Immature natural killer cell (primary cell): ENCODE measurements at places on chromosomes 4 and X.
A peak's percentile ranks its signal among the peaks of the same experiment; 100 is the strongest.

- no peak for DNase-seq
- no peaks in the 10 kb centered on the region for H3K36me3 ChIP-seq
- H3K27ac ChIP-seq, result no peak overlapping the region
- H3K4me1 ChIP-seq, result no peaks in the 10 kb centered on the region
- H3K27me3 ChIP-seq, result peaks cover 2% of the 10 kb centered on the region
Measured at GRCh38 chrX:30690330-30690729, 37.1 kb downstream of the GK start.

GRCh38 chr4:69957209-69957608 lies 8.3 kb downstream of the CSN2 start:
- DNase-seq, result no peak
- no peaks in the 10 kb centered on the region for H3K4me1 ChIP-seq
- no peaks in the 10 kb centered on the region for H3K36me3 ChIP-seq
- no peaks in the 10 kb centered on the region for H3K27me3 ChIP-seq
- no peak overlapping the region for H3K4me3 ChIP-seq

GRCh38 chr4:171676555-171677215 lies 136.5 kb upstream of the GALNTL6 start:
- H3K4me3 ChIP-seq, result no peak overlapping the region
- DNase-seq, result no peak
- H3K4me1 ChIP-seq, result no peaks in the 10 kb centered on the region
- no peak overlapping the region for H3K27ac ChIP-seq

- H3K27ac ChIP-seq, result no peak overlapping the region
- no peak for DNase-seq
- H3K36me3 ChIP-seq, result no peaks in the 10 kb centered on the region
- no peaks in the 10 kb centered on the region for H3K27me3 ChIP-seq
- H3K4me3 ChIP-seq, result no peak overlapping the region
Measured at GRCh38 chrX:10725071-10725470, 104.7 kb upstream of the MID1 start.

DNA sequence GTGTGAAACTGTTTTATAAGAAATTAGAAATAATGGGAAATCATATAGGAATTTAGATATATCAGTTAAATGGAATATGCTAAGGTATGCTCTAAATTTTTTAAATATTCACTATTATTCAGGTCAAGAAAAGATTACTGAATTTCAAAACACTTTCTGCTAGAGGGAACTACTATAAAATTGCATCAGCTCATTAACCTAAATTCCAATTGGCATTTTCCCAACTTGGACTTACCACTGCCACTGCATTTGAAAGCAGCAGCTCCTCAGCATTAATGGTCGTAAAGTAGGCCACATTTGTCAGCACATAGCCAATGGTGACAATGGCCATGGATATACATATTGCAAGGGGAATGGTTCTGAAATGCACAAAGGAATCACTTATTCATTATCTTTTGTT lies 57.3 kb downstream of the SLC7A11 start:
- no peak overlapping the region for H3K4me3 ChIP-seq
- H3K27me3 ChIP-seq, result no peaks in the 10 kb centered on the region
- no peaks in the 10 kb centered on the region for H3K36me3 ChIP-seq
- DNase-seq, result no peak
- no peak overlapping the region for H3K27ac ChIP-seq
- no peaks in the 10 kb centered on the region for H3K4me1 ChIP-seq

- peaks cover 6% of the 10 kb centered on the region for H3K27me3 ChIP-seq
- no peak for DNase-seq
- peaks cover 12% of the 10 kb centered on the region for H3K4me1 ChIP-seq
- H3K27ac ChIP-seq, result peak overlapping the region; percentile 15
- H3K36me3 ChIP-seq, result no peaks in the 10 kb centered on the region
Measured at GRCh38 chrX:10010686-10011085, 43.5 kb downstream of the CLDN34 start.

GRCh38 chr4:184168406-184169019 lies 49.2 kb downstream of the ENPP6 start:
- peak; percentile 43 for DNase-seq
- H3K4me3 ChIP-seq, result no peak overlapping the region
- H3K4me1 ChIP-seq, result no peaks in the 10 kb centered on the region
- no peak overlapping the region for H3K27ac ChIP-seq
- peaks cover 24% of the 10 kb centered on the region for H3K27me3 ChIP-seq

- no peaks in the 10 kb centered on the region for H3K4me1 ChIP-seq
- DNase-seq, result no peak
- H3K4me3 ChIP-seq, result no peak overlapping the region
- no peaks in the 10 kb centered on the region for H3K36me3 ChIP-seq
Measured at GRCh38 chr4:3312362-3312761, 19.5 kb downstream of the RGS12 start.

- no peak for DNase-seq
- no peaks in the 10 kb centered on the region for H3K36me3 ChIP-seq
- H3K27ac ChIP-seq, result no peak overlapping the region
- no peaks in the 10 kb centered on the region for H3K4me1 ChIP-seq
- peaks cover 2% of the 10 kb centered on the region for H3K27me3 ChIP-seq
- H3K4me3 ChIP-seq, result no peak overlapping the region
Measured at GRCh38 chr4:17722356-17722700, 59.1 kb downstream of the FAM184B start.

- peak; percentile 46 for DNase-seq
- peaks cover 43% of the 10 kb centered on the region for H3K4me1 ChIP-seq
- no peaks in the 10 kb centered on the region for H3K27me3 ChIP-seq
- no peaks in the 10 kb centered on the region for H3K36me3 ChIP-seq
Measured at GRCh38 chrX:12999422-12999821, 24.5 kb downstream of the TMSB4X start.

- no peak overlapping the region for H3K4me3 ChIP-seq
- no peak for DNase-seq
- H3K27me3 ChIP-seq, result peaks cover 7% of the 10 kb centered on the region
- H3K4me1 ChIP-seq, result no peaks in the 10 kb centered on the region
- no peaks in the 10 kb centered on the region for H3K36me3 ChIP-seq
Measured at GRCh38 chr4:47721892-47722575, 115.8 kb downstream of the CORIN start.

DNA sequence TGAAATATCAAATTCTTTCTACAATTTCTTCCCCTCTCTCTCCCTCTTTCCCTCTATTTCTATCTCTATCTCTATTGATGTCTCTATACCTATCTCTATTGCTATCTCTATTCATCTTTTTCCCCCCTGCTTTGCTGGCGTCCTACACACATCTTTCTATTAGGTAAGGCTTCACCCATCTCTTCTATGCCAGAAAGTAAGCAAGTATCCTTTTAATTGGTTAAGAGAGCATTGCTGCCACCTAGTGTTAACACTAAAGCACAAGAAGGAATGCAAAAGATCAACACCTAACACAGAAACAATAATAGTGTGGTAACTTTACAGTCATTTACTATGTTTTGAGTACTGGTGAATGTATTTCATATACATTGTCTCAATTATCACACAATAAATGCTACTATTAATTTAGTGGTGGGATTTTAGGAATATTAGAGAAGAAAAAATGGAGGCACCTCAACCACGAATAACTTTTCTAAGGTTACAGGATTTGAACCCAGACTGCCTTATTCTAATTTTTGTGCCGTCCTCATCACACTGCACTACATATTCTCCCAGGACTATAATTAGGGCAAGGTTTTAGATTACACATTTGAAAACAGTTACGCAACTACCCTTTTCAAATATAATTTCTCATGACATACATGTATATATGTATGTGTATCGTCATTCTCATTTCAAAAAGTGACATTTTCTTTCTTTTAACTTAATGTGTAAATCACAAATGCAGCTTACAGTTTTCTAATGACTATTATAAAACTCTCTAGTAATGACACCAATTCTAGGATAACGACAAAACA lies 3.7 kb upstream of the C4orf36 start:
- H3K4me3 ChIP-seq, result no peak overlapping the region
- H3K36me3 ChIP-seq, result peaks cover 5% of the 10 kb centered on the region
- DNase-seq, result peak; percentile 12
- H3K27ac ChIP-seq, result no peak overlapping the region

DNA sequence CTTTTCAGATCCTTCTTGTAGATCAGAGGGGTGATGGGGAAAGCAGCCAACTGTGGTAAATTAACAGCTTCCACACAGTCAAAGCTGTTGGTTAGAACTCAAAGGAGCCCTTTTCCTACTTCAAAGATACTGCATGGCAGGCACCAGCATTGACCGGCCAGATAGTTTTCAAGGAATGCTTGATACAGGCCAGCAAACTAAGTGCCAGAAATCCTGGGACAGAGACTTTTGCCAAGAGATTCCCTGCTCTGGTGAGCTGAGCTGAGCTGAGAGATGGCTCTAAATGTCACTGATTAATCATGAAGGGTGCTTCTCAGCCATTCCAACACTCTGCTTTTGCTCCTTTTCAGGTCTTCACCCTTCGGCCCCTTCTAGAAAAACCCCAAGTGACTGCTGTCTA lies 131.6 kb upstream of the MED14 start:
- peaks cover 2% of the 10 kb centered on the region for H3K27me3 ChIP-seq
- no peak overlapping the region for H3K4me3 ChIP-seq
- H3K4me1 ChIP-seq, result peaks cover 7% of the 10 kb centered on the region
- H3K36me3 ChIP-seq, result no peaks in the 10 kb centered on the region

- H3K27me3 ChIP-seq, result peaks cover 4% of the 10 kb centered on the region
- H3K27ac ChIP-seq, result peak overlapping the region; percentile 48
- no peaks in the 10 kb centered on the region for H3K36me3 ChIP-seq
- peak; percentile 30 for DNase-seq
Measured at GRCh38 chrX:129721870-129722269, 16.9 kb upstream of the XPNPEP2 start.

DNA sequence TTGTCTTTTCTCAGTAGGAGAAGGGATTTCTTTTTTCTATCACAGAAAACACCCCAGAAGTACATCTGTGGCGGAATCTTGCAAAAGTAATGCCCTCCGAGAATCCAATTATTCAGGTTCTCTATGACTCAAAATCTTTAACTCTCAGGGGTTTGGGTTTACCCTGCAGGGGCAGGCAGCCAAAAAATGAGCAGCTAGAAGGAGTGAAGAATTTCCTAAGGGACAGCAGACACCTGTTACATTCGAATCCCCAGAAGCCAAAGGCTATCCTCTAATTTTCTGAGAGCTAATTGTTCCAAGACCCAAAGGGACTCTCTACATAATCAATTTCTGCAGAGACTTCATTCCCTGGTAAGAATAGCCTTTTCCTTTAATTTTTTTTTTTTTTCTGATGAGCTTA lies 27.5 kb upstream of the CBR4 start:
- H3K27me3 ChIP-seq, result peaks cover 5% of the 10 kb centered on the region
- H3K4me1 ChIP-seq, result peaks cover 15% of the 10 kb centered on the region
- H3K27ac ChIP-seq, result no peak overlapping the region
- no peaks in the 10 kb centered on the region for H3K36me3 ChIP-seq
- no peak for DNase-seq

DNA sequence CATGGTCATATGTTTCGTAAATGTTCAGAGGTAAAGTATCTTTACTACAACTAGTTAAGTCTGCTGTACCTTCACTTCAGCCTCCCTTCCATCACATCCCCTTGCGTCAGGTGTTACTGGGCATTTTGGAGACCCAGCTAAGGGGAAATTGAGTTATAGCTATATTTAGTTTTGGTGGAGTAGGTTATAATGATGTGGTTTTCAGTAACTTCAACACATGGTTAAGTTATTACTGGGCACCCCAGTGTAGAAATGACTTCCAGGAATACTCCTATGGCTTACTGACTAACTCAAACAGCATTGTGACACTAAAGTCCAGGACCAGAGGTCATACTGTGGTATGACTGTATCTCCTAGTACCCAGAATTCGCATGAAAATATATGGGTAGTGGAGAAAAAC lies 23.4 kb upstream of the ACSL1 start:
- H3K4me1 ChIP-seq, result no peaks in the 10 kb centered on the region
- DNase-seq, result no peak
- no peak overlapping the region for H3K27ac ChIP-seq
- no peaks in the 10 kb centered on the region for H3K36me3 ChIP-seq

GRCh38 chr4:96389770-96390169 lies 549.9 kb downstream of the PDHA2 start:
- no peaks in the 10 kb centered on the region for H3K36me3 ChIP-seq
- no peaks in the 10 kb centered on the region for H3K4me1 ChIP-seq
- no peaks in the 10 kb centered on the region for H3K27me3 ChIP-seq

DNA sequence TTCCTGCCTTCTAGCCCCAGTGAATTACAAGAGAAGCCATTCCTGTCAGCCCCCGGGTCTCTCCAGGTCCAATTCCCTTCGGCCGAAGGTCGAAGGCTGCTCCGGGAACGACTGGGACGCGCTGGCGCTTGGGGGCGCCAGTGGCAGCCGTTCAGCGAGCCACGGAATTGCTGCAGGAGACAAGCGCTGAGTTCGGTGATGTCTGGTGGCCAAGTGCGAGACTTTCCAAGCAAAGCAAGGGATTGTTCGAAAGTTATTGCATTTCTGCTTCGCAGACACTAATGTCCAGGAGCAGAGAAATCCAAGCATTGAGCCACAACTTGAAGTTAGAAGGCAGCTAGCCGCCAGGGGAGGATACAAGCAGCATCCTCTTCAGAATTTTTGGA lies 1.1 kb upstream of the DKK2 start:
- H3K4me3 ChIP-seq, result no peak overlapping the region
- H3K27ac ChIP-seq, result no peak overlapping the region
- H3K36me3 ChIP-seq, result peaks cover 3% of the 10 kb centered on the region
- peaks cover 12% of the 10 kb centered on the region for H3K27me3 ChIP-seq
- H3K4me1 ChIP-seq, result peaks cover 9% of the 10 kb centered on the region
- no peak for DNase-seq

- H3K4me1 ChIP-seq, result no peaks in the 10 kb centered on the region
- no peaks in the 10 kb centered on the region for H3K27me3 ChIP-seq
- no peak overlapping the region for H3K27ac ChIP-seq
- H3K36me3 ChIP-seq, result no peaks in the 10 kb centered on the region
- DNase-seq, result no peak
- no peak overlapping the region for H3K4me3 ChIP-seq
Measured at GRCh38 chr4:85970535-85970934, 389.3 kb downstream of the MAPK10 start.

GRCh38 chr4:63123441-63123840 lies 1285.8 kb downstream of the TECRL start:
- H3K4me1 ChIP-seq, result no peaks in the 10 kb centered on the region
- no peak for DNase-seq
- H3K36me3 ChIP-seq, result peaks cover 4% of the 10 kb centered on the region
- H3K27me3 ChIP-seq, result peaks cover 4% of the 10 kb centered on the region
- H3K4me3 ChIP-seq, result no peak overlapping the region
- H3K27ac ChIP-seq, result no peak overlapping the region

DNA sequence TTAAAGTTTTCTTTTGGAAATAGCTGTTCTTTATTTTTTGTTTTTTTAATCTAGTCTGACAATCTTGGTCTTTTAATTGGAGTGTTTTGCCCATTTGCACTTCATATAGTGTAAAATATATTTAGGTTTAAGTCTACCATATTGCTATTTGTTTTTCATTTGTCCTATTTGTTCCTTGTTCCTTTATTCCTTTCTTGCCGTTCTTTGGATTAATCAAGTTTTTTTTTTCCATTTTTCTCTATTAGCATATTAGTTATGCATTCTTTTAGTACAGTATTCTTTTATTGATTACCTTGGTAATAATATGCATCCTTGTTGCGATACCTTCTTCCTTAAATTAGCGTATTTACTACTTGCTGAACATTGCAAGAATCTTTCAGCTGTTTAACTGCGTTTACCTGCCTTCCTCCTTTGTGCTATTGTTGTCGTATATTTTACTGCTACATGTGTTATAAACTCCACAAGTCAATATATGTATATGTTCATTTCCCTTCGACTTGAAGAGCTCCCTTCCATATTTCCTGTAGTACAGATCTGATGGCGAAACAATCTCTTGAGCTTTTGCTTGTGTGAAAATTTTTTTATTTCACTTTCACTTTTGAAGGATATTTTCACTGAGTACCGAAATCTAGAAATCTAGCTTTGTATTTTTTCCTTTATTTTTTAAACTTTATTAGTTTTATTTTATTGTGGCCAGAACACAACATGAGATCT lies 23.9 kb upstream of the RNF212 start:
- no peaks in the 10 kb centered on the region for H3K36me3 ChIP-seq
- no peaks in the 10 kb centered on the region for H3K27me3 ChIP-seq
- H3K27ac ChIP-seq, result peak overlapping the region; percentile 84
- H3K4me3 ChIP-seq, result peak overlapping the region; percentile 71
- DNase-seq, result peak; percentile 39
